ENCODE measurements at places on chromosomes 4 and X.

- no peak for DNase-seq
Observed at GRCh38 chrX:2159393-2159792, 341.4 kb downstream of the DHRSX start.

GRCh38 chrX:71533516-71533850 is 579 bp downstream of the OGT start:
- DNase-seq, result no peak

DNA sequence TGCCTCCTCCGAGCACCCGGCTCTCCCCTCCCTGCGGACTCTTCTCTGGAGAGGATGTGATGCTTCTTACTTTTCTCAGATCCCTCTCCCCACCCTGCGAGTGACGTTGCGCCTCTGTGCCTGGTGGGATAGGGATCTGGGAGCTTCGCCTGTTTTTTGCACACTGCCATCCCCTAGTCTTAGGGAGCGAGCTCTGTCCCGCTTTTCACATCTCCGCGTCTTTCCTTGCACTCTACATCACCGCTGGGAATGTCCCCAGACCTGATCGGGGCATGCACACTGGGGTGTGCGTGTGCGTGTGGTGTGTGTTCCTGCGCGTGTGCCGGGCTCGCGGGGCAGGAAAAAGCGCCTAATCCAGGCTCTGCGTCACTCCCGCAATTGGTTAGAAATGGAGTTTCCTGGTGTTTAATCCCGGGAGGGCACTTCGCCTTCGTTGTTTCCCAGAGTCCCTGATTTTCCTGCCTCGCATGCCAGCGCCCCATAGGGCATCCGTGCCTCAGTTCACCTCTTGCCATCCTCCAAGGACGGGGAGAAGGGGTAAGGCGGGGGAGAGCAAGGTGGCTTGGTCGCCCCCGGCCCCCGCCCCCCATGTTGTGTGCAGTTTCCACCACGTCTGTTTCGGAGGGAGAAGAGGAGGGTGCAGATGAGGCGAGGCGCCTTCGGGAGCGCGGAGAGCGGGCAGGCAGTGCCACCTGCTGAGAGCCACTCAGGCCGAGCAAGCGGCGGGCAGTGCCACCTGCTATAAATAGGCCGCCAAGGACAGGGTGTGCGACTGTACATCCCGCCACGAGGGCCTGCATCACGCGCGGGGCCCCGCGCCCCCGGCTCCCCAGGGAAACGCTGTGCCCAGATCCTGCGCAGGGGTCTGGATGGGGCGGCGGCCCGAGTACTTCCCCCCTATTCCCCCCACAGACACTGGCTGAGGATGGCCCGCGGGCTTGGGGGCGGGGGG is 759 bp upstream of the TBC1D1 start:
- peak; percentile 45 for DNase-seq

GRCh38 chr4:5416637-5417036 is 291.7 kb downstream of the EVC2 start:
- DNase-seq, result no peak

All from umbilical cord (tissue), 2 donors.